ENCODE measurements at places on chromosomes 6 and 20.

- DNase-seq = no peak
These were observed 361.1 kb downstream of the FARS2 start for GRCh38 chr6:5622276-5623005.

- no peak for DNase-seq
These were observed 3.4 kb upstream of the FAM83C start for GRCh38 chr20:35295674-35296073.

GRCh38 chr6:18676548-18676947 is 289.4 kb downstream of the RNF144B start:
- DNase-seq = no peak

DNA sequence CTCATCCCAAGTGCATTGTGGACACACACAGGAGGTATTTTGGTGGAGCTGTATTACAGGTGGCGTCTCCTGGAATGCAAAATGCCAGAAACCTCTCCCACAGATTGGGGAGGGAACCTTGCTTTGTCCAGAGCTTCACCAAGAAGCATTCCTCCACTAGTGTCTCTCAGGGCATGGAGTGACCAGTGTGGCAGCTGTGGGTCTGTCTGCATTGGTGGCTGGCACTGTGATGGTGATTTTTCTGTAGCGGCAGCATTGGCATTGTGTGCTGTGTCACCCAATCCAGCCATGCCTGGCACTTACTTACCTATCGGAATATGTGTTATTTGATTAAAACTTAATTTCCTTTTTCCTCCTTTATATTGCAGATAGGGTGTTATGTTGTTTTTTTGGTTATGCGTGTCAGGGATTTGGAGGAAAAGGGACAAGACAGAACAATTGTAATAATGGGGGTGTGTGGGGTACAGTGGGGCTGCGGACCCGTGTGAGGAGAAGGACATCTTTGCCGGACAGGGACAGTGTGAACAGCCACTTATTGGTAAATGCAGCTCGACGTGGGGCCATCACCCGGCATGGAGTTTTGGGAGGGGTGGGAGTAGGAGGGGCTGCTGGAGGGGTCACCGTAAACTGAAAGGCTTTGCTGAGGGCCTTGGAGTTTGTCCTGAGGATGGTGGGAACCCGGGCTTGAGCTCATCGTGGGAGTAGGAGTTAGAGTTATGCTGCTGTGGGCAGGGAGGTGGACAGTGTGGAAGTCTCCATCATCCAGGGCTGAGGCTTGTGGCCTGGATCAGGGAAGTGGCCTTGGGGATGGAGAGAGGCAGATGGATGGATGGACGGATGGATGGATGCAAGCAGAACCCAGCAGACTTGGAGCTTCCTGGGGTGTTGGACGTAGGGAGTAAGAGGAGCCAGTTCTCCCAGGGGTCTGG is 105.0 kb downstream of the SYCP2 start:
- DNase-seq = no peak

- DNase-seq = no peak
These were observed 40.8 kb downstream of the IYD start for GRCh38 chr6:150409576-150410066.

DNA sequence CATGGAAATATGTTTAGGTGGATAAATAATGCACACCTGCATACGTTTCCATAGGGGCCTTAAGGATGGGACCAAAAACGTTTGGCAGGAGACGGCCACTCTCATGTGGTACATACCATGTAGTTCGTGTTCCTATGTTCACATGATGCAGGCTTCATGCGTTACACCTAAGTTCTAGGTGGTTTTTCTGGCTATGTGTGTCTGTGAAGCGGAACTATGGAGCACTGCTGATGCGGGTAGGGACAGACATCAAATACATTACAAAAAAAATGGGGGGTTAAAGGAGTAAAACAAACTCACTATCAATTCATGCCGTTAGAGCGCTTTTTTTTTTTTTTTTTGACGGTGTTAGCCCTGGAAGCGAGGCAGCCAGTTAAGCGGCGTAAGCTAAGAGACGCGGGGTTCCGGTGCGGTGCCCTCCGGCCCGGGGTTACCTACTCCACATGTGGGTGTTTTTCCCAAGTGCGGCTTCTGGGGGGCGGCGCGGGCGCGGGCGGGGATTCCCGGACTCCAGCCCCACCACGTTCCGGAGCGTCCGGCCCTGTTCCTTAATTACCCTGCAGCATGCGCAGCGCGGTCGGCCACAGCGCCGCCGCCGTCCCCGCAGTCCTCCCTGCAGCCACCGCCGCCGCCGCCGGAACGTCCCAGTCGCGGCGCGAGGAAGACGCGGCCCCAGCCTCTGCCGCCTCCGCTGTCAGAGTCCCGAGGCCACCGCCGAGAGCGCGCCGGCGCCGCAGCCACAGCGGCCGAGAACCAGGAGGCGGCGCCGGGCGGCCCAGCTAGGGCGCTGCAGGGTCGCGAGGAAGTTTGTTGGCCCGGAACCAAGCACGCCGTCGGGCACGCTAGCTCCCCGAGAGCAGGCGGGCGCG is 648 bp downstream of the COL19A1 start:
- peak; percentile 41 for DNase-seq

DNA sequence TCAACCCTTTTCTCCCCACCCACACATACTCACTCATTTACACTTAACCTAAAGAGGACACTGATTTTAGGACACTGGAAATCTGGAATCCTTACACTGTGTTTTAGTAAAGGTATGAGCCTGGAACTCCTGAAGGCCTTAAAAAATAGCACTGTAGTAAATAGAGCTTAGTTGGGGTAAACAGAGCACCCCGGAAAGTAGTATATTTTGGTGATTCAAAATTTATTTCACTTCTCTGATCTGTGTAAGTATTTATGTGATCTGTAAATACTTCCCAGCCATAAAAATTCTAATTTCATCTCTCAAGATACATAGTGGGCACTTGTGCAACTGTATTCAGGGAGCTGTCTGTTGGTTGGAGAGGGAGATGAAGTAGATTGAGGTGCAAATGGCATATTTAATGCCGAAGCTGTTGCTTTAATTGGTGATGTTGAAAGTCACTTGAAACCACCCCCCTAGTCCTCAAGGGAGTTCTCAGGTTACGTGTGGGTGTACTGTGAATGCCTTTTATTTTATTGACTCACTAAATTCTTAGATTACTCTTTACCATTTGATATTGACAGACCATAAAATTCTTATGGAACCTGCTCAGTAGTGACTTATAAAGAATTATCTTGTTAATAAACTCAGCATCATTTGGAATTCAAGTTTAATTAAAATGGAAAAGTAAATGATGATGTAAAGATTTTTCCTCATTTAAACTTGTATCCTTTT is 154.9 kb downstream of the SOX4 start:
- DNase-seq = no peak

GRCh38 chr6:15557174-15557573 is 105.7 kb downstream of the DTNBP1 start:
- no peak for DNase-seq

DNA sequence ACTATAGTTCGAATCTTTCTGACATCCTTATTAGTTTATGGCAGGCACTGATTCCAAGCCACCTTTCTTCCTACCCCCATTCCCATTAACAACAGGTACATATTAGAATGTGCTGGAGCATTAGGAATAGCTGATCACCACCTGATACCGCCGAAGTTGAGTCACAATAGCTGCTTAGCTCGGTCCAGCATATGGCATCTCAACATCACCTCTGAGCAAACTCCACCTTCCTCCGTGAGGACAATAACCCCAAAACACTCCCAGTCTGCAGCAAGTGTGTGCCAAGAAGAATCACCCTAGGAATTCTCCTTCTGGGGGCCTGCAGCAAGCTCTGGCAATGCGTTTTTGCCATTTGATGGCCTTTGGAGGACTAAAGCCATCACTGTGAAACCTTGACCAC is 8.7 kb downstream of the PMEPA1 start:
- DNase-seq = no peak

GRCh38 chr6:148491638-148492251 is 149.1 kb downstream of the SASH1 start:
- no peak for DNase-seq

DNA sequence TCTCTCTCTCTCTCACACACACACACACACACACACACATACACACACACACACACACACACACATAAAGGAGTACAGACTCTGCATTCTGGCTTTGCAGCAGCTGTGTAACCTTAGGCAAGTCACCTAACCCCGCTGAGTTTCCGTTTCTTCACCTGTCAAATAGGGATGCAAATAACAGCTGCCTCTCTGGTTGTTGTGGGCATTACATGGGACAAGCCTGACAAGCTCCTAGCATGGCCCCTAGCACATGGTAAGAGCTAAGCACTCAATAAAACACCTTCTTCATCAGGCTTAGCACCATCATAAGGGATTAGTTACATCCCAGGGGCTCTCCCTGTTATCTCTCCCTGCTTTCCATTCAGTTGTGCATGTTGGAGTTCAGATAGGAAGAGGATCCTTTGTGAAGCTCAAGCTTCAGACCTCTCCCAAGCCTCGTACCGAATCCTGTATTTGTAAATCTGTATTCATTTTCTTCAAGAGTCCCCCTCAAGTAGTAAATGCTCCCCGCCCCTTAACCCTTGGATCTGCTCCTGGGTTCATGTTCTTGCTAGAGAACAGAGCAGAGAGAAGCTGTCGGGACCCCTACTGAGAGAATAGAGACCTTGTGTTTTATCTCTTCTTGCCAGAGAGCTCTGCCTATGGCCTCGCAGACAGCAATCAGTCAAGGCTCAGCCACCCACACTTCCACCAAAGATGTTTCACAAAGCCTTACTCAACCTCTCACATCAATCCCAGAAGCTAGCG is 2.2 kb downstream of the SLC13A3 start:
- no peak for DNase-seq

- DNase-seq = no peak
These were observed 181.8 kb downstream of the DLL1 start for GRCh38 chr6:170108890-170109587.

DNA sequence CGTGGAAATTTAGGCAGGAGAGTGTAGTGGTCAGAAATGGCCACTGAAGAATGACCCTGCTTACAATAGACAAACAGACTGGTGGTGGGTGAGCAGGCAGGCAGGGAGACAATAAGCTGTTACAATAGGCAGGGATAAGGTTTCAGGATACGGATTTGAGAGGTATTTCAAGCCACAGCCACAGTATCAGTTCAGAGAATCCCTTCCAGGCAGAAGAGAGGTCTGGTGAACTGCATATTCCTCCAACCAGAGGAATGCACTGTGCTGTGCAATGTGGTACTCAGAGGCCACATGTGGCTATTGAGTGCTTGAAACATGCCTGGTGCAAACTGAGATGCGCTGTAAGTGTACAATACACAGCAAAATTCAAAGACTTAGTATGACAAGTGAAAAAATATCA is 20.6 kb downstream of the RMND1 start:
- DNase-seq = no peak

GRCh38 chr6:168239044-168239773 is 80.4 kb downstream of the DACT2 start:
- DNase-seq = no peak

GRCh38 chr20:50915424-50915823 is 15.8 kb downstream of the ADNP start:
- DNase-seq = no peak

DNA sequence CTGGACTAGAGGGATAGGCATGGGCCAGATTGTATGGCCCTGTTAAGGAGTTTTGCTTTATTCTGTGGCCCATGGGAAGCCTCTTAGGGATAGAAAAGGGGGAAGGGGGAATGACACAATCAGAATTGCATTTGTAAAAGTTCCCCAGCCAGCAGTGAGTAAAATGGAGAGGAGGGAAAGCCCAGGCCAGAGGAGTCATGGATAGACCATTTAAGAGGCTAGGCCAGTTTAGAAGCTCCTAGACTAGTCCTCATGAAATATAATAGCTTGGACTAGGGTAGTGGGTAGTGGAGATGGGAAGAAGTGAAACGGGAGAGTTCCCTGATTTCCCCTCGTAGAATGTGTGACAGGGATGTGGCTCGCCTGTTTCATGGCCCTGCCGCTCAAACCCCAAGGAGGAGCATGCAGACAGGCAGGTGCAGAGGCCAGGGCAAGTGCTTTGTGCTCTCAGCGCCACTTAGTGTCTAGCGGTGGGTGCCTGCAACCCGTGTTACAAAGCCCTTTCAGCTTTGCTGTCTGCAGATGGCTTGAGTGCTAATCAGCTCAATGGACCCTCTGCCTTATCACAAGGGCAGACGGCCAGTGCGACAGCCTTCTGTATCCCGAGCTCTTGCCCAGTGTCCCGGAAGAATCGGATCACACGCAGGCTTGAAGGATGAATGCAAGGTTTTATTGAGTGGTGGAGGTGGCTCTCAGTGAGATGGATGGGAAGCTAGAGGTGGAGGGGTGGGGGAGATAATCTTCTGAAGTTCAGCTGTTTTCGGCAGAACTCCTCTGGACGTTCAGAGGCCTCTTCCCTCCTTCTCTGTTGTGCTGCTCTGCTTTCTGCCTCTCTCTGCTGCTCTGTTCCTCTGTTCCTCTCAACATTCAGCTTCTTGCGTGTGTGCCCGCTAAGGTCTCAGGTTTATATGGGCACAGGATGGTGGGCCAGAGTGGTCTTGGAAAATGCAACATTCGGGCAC is 141.1 kb downstream of the CEP57L1 start:
- no peak for DNase-seq

- no peak for DNase-seq
These were observed 15.5 kb downstream of the COL9A3 start for GRCh38 chr20:62832212-62832922.

- DNase-seq = no peak
These were observed 111.9 kb downstream of the DNAH8 start for GRCh38 chr6:38827024-38827423.

DNA sequence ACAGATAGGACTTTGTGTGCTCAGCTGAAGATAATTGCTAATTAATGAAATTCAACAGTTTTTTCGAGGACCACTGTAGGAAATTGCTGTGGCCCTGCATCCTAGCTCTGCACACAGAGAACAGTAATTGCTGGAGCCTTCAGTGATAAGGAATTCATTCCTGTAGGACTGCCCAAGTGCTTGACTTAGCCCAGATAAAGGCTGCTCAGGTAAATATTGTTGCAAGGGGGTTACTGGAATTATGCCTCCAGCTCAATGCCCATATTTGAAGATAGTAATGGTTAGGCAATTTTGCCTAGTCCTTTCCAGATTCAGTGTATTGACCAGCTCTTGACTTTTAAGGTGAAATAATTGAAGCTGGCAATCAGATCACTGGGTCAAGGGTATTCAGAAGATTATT is 122.9 kb downstream of the SLC24A3 start:
- no peak for DNase-seq

GRCh38 chr20:61765081-61765870 is 300.4 kb downstream of the TAF4 start:
- no peak for DNase-seq

Measured in activated T-cell treated with anti-CD3 and anti-CD28 coated beads for 1 hour (primary cell).